ENCODE measurements at places on chromosomes 2 and 18.

DNA sequence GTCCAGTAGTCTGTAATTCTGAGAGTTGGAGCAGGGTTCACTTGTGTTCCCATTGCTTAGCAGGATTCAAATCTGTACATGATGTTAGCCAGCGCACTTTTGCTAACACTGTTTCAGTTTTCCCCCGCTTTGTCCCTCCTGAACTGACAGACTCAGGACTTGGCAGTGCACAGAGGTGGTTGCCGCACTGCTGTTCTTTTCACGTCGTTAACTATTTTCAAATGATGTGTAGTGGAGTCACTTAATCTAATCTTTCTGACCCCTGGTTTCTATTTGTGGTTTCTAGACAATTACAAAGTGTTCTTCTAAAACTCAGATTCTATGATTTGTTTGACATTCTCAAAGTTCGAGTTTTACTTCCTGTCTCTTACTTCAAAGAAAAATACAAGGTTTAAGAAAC is 234.5 kb downstream of the RBM43 start:
- DNase-seq, result no peak
- peaks cover 20% of the 10 kb centered on the region for H3K4me1 ChIP-seq

DNA sequence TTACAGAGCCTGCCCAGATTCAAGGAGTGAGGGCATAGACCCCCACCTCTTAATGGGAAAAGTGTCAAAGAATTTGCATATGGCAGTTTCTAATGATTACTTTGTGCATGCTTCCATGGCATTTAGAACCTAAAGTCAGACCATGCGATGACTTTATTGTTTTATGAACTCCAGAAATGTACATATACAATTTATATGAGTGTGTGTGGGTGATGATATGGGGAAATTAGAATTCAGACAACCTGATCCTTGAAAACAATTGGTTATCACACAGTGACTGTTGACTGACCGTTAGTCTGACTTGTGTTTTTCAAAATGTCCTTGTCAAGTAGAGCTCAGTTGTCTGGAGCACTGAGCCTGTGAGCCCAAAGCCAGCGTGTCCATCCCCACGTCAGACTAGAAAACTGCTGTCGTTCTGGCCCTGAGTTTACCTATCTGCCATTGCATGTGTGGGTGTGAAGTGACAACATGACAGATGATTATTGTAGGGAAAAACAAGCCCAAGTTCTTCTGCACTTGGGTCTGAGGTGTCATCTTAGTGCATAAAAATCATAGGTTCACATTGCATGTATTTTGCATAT is 128.4 kb downstream of the MYO3B start:
- peaks cover 7% of the 10 kb centered on the region for H3K4me1 ChIP-seq
- H3K27me3 ChIP-seq, result peaks cover 4% of the 10 kb centered on the region
- H3K4me3 ChIP-seq, result no peak overlapping the region
- no peaks in the 10 kb centered on the region for H3K36me3 ChIP-seq
- no peak for DNase-seq

- DNase-seq, result peak; percentile 63
- peaks cover 2% of the 10 kb centered on the region for H3K27me3 ChIP-seq
- H3K4me3 ChIP-seq, result no peak overlapping the region
- H3K27ac ChIP-seq, result peak overlapping the region; percentile 65
- no peaks in the 10 kb centered on the region for H3K36me3 ChIP-seq
- peaks cover 29% of the 10 kb centered on the region for H3K4me1 ChIP-seq
Observed at GRCh38 chr18:59957957-59958356, 58.2 kb downstream of the PMAIP1 start.

DNA sequence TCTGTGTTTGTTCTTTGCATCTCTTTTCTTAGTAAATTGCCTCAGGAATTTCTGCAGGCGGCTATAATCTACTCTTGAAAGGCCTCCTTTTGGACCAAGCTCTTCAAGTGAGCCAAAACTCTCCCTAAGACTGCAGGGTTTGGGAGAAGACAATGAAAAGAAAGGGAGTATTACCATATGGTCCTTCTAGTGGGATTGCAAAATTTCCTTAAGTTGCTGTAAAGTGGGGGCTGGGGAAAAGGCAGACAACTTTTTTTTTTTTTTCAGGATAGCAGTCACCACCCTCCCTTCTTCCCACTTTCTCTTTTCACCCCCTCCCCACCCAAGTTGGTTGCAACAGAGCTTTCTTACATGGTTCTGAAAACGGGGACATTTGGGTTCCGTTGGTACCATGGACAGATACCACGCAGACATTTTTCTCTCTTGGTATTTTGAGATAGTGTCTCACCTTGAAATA is 183.7 kb downstream of the FHOD3 start:
- peaks cover 6% of the 10 kb centered on the region for H3K4me1 ChIP-seq
- no peaks in the 10 kb centered on the region for H3K36me3 ChIP-seq
- no peak for DNase-seq
- H3K27me3 ChIP-seq, result no peaks in the 10 kb centered on the region
- no peak overlapping the region for H3K27ac ChIP-seq

GRCh38 chr2:210519594-210519993 is 36.8 kb upstream of the CPS1 start:
- no peaks in the 10 kb centered on the region for H3K36me3 ChIP-seq
- no peaks in the 10 kb centered on the region for H3K4me1 ChIP-seq
- H3K27ac ChIP-seq, result no peak overlapping the region
- peaks cover 2% of the 10 kb centered on the region for H3K27me3 ChIP-seq
- H3K4me3 ChIP-seq, result no peak overlapping the region

DNA sequence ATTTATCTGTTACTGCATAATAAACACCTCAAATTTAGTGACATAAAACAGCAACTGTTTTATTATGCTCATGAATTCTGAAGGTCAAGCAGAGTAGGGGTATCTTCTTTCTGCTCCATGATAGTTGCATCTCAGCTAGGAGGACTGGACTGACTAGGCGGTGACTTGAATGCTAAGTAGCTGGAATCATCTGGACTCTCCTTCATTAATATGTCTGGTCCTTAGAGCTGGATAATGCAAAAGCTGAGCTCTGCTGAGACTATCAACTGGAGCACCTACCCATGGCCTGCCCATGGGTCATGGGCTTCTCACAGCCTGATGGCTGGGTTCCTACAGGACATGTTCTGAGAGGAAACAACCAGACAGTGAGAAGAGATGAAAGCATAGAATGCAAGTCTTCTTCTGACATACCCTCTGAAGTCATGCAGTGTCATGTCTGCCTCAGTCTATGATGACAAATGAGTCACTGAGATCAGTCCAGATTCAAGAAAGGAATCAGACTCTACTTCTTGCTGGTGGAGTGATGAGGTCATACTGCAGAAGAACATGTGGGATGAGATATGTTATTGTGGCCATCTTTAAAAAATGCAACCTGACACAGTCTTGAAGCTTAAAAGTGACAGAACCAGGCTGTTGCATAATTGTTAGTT is 174.2 kb upstream of the OSR1 start:
- H3K4me1 ChIP-seq, result peaks cover 2% of the 10 kb centered on the region
- H3K4me3 ChIP-seq, result no peak overlapping the region
- DNase-seq, result no peak
- H3K27ac ChIP-seq, result no peak overlapping the region

GRCh38 chr2:238438856-238439849 is 12.4 kb downstream of the ASB1 start:
- no peak overlapping the region for H3K27ac ChIP-seq
- no peak overlapping the region for H3K4me3 ChIP-seq
- DNase-seq, result no peak
- no peaks in the 10 kb centered on the region for H3K27me3 ChIP-seq
- peaks cover 22% of the 10 kb centered on the region for H3K36me3 ChIP-seq
- H3K4me1 ChIP-seq, result peaks cover 13% of the 10 kb centered on the region

DNA sequence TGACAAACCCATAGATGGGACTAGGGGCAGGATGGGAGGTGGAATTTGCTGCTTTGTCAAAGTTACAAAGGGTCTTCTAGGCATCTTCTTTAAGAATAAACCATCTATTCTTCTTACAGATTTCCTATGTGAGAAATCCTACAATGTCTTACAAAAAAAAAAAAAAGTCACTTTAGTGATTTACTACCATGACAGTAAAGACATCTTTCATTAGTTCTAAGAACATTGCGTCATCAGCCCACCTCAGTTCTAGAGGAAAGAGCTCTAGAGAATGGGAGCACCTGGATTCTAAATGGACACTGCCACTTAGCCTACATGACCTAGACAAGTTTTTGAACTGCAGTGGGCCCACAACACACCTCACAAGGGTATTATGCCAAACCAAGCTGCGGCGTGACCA is 172.0 kb downstream of the MYO5B start:
- no peaks in the 10 kb centered on the region for H3K4me1 ChIP-seq
- H3K36me3 ChIP-seq, result peaks cover 3% of the 10 kb centered on the region
- H3K4me3 ChIP-seq, result no peak overlapping the region
- no peak overlapping the region for H3K27ac ChIP-seq

DNA sequence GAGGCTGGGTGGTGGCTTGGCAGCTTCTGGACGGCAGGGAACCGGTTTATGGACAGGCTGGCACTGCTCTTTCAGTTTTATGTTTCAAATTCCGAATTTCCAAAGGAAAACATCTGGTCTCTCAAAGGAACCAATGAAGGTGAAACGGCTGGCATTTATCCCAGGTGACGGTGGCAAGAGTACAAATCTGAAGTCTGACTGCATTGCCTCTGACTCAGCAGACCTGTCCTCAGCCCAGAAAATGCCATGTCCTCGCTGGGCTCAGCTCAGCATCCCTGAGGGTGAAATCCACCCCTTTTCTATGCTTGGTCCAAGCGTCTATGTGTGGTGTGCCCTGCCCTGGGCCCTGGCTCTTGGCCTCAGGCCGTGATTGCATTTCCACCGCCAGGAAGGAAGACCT is 38.1 kb downstream of the NAPG start:
- no peak overlapping the region for H3K27ac ChIP-seq
- H3K36me3 ChIP-seq, result no peaks in the 10 kb centered on the region
- H3K4me3 ChIP-seq, result no peak overlapping the region
- H3K27me3 ChIP-seq, result no peaks in the 10 kb centered on the region
- DNase-seq, result no peak
- H3K4me1 ChIP-seq, result peaks cover 17% of the 10 kb centered on the region

GRCh38 chr2:20229322-20230113 is 4.6 kb upstream of the SDC1 start:
- no peak overlapping the region for H3K27ac ChIP-seq
- H3K36me3 ChIP-seq, result no peaks in the 10 kb centered on the region
- DNase-seq, result peak; percentile 26

DNA sequence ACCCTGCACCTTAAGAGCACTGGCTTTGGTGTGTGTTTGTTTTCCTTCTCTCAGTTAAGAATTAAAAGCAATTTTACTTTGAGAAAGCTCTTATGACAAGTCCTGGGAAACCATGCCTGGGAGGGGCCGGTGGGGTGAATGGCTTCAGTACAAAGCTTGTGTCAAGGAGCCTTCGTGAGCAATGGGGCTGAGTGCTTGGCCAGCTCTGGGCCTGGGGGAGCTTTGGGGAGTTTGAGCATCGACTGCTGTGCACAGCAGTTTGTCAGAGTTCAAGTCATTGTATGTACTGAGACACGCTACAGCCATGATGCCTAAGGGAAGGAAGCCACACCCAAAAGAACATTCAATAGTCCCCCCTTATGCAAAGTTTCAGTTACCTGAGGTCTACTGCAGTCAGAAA is 75.8 kb downstream of the ARHGEF4 start:
- H3K4me3 ChIP-seq, result no peak overlapping the region
- H3K27ac ChIP-seq, result no peak overlapping the region
- H3K36me3 ChIP-seq, result no peaks in the 10 kb centered on the region

- no peaks in the 10 kb centered on the region for H3K27me3 ChIP-seq
- no peak overlapping the region for H3K27ac ChIP-seq
- H3K36me3 ChIP-seq, result no peaks in the 10 kb centered on the region
- DNase-seq, result no peak
- H3K4me3 ChIP-seq, result no peak overlapping the region
- H3K4me1 ChIP-seq, result peaks cover 22% of the 10 kb centered on the region
Observed at GRCh38 chr2:173753441-173753840, 211.7 kb downstream of the SP3 start.

DNA sequence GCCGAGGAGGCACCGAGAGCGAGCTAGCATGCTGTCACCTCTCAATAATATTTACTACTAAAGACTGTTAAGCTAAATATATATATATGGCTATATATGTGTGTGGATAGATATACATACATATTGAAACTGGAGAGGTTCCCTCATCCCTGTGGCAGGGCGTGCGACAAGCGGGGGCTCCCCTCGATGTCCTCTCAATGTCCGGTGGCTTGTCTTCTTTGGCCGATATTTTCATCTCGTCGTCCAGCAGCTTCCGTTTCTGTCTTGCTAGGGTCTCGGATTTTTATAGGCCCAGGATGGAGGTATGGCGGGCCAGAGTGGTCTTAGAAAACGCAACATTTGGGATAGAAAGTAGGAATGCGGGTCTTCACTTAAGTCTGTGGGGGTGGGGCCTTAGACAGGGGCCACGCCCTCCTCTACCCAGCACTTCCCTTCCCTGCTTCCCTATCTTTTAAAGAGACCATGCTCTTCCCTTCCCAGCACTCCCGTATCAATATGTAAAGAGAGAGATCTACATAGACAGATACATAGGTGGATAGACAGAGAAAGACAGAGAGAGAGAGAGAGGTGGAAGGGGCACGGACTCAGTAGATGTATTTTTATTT is 866.8 kb downstream of the DSC3 start:
- H3K27ac ChIP-seq, result no peak overlapping the region
- H3K4me1 ChIP-seq, result peaks cover 6% of the 10 kb centered on the region
- no peaks in the 10 kb centered on the region for H3K36me3 ChIP-seq
- H3K4me3 ChIP-seq, result no peak overlapping the region
- DNase-seq, result no peak
